NK-92 treated with Interleukin-12 subunit alpha and Interleukin-12 subunit beta, amount 100 ng/mL, for 24 hours (cell line): ENCODE measurements at places on chromosomes 7 and 10.

- no peak for DNase-seq
These were observed 362.2 kb upstream of the SHH start for GRCh38 chr7:156174428-156174827.

GRCh38 chr7:156606691-156607331, 33.8 kb upstream of the RNF32 start:
- DNase-seq, result no peak

- DNase-seq, result no peak
These were observed 224.1 kb downstream of the SLC25A13 start for GRCh38 chr7:96097835-96098234.

GRCh38 chr10:44466236-44466635, 81.3 kb upstream of the CXCL12 start:
- no peak for DNase-seq

GRCh38 chr7:117848941-117849340, 24.3 kb downstream of the CTTNBP2 start:
- no peak for DNase-seq

DNA sequence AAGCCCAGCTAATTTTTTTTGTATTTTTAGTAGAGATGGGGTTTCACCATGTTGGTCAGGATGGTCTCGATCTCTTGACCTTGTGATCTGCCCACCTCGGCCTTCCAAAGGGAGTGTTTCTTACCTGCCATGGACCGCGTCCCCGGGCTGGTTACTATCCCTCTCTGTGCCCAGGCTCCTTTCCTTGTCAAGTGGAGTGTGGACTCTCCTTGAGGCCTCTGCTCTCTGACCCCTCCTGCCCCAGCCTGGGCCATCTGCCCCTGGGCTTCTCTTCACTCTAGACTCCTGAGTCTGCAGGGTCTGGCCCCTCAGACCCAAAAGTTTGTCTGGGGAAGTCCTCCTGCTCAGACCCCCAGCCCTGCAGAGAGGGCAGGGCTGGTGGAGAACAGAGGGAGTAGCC, 20.7 kb downstream of the NEURL1 start:
- no peak for DNase-seq

DNA sequence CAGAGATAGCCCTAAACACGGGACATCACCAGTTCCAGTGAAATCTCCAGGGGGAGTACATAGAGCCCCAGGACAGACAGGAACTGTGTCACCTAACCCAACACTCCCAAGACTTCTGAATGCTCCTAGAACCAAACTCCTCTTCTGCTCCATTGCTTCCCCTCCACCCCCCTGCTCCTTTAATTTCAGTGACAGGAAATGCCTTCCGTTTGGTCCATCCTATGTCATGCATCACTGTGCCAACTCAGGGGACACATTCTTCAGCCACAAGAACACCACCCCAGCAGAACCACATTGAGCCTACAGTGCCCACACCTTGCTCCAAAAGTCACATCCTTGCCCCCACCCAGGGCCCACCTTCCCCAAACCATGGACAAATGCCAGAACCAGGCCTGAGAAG, 100.5 kb downstream of the KCNMA1 start:
- DNase-seq, result no peak

DNA sequence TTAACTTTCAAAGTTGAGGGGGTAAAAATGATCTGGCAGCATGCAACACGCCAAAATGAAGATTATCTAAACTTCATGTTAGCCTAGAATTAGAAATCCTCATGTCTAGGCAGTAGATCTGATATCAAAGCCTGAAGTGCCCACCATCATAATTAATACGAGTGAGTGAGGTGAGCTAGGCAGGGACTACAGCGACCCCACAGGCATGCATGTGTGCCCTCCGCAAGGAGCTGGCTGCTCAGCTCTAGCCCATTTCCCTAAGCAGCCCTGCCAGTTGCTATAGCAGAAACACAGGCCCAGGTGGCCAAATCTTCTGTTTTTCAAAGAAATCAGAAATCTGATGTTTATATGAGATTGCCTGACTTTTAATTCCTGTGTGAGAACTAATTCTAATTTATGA, 93.1 kb upstream of the IFRD1 start:
- DNase-seq, result no peak

DNA sequence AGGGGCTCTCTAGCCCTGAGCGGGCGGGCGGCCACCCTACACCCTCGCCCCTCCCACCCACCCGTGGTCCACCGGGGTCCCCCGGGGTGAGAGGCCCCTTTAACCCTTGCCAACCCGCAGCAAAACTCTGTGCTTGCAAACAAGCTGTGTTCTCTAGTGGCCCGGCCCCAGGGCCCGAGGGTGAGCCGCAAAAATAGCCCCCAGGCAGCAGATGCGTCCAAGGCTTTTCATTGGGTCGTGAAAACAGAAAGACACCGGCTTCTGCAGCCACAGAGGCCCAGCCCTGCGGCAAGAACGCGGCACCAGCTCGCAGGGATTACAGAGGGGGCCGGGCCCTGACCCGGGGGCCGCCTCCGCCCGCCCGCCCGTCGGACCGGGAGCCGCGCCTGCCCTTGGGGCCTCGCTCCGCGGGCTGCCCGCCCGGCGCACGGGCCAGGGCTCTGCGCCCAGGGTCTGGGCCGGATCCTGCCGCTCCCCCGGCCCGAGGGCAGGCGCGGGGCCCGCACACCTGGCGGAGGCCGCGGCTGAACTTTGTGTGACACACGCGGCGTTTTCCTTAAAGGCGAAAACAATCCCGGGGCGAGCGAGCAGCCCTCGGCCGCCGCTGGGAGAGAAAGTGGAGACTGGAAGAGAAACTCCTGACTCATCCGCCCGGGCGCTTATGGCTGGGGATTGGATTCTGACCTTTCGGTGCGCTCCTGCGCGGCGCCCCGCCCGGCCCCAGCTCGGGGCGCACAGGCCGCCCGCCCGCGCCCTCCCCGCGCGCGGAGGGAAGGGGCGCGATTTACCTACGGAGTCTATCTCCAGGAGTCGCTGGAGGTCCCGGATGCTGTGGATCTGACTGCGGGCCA, 2.8 kb downstream of the PDGFA start:
- DNase-seq, result no peak

DNA sequence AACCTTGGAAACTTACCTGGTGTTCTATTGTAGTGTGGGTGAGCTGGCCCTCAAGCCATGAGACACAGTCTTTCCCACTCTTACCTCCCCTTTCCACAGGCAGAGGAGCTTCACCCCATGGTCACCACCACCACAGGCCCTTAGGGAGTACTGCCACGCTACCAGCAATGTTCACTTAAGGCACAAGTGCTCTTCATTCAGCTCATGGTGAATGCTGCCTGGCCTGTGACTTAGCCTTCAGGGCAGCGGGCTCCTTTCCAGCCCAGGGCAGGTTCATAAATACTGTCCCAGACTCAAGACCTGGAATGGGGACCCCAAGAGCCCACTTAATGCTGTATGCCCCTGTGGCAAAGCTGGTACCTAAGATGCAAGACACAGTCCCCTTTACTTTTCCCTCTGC, 109.4 kb downstream of the MYO3A start:
- no peak for DNase-seq

DNA sequence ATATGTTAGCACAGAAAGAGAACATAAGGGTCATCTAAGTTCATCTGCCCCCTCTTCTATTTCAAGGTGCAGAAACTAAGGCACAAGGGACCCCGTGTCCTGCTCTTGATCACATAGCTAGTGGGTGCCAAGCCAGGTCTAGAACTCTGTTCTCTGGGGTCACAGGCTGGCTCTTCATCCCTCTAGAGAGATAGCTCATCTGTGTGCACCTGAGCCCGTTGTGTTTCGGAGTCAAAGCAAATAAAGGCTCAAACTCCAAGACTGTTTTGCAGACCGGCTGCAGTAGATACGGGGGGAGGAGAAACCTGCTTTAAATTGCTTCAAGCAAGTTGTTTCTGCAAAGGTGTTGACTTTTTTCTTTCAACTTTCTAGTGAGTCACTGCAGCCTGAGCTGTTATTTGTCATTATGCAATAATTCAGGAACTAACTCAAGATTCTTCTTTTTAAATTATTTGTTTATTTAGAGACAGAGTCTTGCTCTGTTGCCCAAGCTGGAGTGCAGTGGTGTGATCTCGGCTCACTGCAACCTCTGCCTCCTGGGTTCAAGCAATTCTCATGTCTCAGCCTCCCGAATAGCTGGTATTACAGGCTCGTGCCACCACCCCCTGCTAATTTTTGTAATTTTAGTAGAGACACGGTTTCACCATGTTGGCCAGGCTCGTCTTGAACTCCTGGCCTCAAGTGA, 6.5 kb downstream of the BLVRA start:
- DNase-seq, result peak; percentile 28

DNA sequence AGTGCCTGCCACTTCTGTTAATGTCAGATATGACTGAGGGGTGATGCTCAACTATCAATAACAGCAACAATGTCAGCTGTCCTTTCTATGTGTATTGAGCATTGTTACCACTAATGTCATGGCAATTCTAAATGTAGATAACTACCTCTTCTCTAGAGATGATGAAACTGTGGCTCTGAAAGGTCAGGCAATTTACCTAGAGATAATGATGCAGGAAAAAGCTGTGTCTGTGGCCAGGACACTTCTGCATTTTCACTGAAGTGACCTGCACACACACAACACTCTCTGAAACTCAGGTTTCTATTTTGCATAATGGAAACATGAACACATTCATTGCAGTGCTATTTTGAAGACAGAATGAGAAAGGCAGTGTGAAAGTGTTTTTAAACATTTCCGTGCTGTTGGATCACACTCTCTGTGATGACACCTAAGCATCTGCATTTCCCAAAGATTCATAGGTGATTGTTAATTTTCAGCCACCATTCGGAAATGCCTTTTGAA, 148.2 kb downstream of the KCND2 start:
- DNase-seq, result no peak

DNA sequence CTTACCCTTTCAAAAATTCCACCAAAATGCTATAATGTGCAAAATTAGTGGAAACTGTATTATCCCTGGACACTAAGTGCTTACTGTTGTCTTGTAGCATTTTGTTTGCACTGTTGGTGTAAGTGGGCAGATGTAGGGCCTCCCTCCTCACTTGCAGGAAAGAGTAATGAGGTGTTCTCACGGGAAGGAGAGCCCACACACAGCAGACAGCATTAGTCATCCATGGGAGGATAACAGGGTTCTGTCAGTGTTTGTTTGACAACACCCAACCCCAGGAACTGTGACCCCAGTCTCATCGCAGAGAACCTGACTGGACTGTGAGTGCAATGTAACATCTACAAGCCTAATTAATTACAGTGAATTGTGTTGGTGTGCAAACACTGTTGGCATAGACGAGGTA, 58.7 kb upstream of the VSTM2A start:
- no peak for DNase-seq

DNA sequence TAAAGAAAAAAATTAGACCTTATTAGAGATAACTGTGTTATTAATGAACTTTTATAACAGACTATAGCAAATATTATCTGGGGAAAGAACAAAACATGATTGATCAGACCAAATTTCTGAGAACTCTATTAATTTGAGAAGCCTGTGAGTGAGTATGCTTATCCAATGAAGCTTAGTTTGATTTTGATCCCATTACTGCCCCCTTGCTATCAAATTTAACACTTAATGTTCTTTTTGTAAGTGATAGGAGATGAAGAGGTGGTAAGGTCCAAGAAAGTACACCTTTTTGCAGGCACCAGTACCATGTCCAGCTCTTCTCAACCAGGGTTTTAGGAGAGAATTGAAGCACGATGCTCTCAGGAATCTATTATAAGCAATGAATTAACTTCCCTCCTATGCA, 49.9 kb downstream of the ZNF365 start:
- DNase-seq, result no peak
